ENCODE measurements at places on chromosomes 7 and 10.

- ATAC-seq, result no peak
These were observed 497.6 kb upstream of the MKI67 start for GRCh38 chr10:128623776-128624175.

- ATAC-seq, result peak; percentile 31
These were observed 1.1 kb downstream of the JMJD1C start for GRCh38 chr10:63464402-63465292.

DNA sequence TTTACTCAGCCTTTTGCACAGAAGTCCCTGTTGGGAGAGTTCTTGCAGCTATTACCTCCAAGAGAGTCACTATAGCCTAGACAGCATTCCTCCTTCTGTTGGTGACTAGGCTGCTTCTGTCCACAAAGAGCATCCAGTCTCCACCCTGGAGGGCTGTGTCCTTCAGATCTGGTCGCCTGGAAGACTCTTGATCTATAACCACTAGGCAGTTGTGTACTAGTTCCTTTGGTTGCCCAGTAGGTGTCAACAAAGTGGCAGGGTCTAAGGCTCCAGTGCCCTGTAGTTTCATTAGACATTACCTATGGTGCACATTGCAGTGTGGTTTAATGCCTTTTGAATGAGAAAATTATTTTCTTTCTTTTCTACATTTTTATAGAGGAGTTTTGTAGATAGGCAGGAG lies 11.3 kb upstream of the AKR1C2 start:
- ATAC-seq, result peak; percentile 34

DNA sequence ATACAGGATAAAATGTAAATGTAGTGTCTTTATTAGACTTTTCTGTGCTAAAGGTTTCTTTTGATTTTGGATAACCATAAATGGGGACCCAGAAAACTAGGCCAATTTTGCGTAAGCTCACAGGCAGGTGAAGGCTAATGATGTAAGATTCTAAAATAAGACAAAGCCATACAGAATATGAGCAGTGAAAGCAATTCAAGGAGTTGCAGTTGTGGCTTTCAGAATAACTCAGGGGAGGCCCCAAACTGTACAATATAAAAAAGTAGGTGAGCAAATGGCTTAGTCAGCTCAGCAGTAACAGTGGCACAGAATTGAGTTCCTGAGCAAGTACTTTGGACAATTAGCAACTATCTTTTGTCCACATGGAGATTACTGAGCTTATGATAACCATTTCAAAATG lies 81.7 kb upstream of the NRP1 start:
- no peak for ATAC-seq

- no peak for ATAC-seq
These were observed 467.2 kb downstream of the TCERG1L start for GRCh38 chr10:130844310-130844709.

GRCh38 chr7:126720232-126720631 lies 532.5 kb downstream of the GRM8 start:
- no peak for ATAC-seq

- peak; percentile 19 for ATAC-seq
These were observed 10.5 kb downstream of the LSM5 start for GRCh38 chr7:32479574-32480200.

DNA sequence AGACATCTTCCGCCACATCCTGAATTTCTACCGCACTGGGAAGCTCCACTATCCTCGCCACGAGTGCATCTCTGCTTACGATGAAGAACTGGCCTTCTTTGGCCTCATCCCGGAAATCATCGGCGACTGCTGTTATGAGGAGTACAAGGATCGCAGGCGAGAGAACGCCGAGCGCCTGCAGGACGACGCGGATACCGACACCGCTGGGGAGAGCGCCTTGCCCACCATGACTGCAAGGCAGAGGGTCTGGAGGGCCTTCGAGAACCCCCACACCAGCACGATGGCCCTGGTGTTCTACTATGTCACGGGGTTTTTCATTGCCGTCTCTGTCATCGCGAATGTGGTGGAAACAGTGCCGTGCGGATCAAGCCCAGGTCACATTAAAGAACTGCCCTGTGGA lies 1.9 kb downstream of the KCND2 start:
- ATAC-seq, result no peak

- ATAC-seq, result peak; percentile 79
These were observed 188.6 kb downstream of the ETV1 start for GRCh38 chr7:13800694-13801448.

DNA sequence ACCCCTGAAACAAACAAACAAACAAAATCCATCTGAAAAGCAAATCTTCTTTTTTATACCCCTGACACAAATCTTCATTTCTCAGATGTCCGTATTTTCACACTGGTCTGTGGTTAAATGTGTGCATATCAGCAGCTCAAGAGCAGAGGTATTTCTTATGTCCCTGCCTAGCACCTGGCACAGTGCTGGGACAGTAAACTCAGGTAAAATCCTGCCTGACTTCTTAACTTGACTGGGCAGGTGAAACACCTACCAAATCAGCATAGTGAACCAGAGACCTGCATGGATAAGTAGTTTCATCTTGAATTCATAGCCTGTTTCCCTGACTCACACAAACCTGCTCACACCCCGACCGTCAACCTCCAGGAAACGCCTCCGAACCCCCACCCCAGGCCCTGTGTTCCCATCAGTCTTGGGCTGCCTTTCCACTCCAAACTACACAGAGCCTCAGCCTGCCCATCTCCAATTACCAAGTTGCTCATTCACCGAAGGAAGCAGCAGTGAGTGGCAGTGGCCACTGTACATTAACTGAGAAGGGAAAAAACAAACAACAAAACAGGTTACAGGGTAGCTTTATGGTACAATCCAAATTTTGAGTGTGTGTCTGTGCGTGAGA lies 109.9 kb downstream of the HECTD2 start:
- peak; percentile 87 for ATAC-seq

DNA sequence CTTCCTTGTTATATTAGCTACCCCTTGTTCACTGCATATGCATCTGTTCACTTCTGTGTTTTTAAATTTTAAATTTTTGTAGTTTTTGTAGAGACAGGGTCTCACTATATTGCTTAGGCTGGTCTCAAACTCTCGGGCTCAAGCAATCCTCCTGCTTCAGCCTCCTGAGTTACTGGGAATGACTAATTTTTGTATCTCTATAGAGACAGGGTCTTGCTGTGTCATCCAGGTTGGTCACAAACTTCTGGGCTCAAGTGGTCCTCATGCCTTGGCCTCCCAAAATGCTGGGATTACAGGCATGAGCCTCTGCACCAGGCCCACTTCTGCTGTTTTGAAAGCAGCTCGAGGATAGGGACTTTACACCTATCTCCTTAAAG lies 64.6 kb downstream of the PRTFDC1 start:
- ATAC-seq, result peak; percentile 11

DNA sequence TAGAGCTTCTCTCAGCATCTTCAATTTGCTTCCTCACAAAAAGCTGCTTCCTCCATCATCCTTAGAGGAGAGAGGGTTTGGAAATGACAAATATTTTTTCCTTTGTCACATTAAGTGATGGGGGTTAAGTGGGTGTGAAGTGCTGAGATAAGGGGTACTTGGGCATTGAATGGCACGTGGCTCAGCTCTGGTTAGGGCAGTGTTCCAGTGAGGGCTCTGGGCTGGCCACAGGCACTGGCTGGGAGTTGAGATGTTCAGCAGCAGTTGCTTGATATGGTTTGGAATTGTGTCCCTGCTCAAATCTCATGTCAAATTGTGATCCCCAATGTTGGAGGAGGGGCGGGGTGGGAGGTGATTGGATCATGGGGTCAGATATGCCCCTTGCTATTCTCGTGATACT lies 33.7 kb upstream of the CHCHD3 start:
- no peak for ATAC-seq

DNA sequence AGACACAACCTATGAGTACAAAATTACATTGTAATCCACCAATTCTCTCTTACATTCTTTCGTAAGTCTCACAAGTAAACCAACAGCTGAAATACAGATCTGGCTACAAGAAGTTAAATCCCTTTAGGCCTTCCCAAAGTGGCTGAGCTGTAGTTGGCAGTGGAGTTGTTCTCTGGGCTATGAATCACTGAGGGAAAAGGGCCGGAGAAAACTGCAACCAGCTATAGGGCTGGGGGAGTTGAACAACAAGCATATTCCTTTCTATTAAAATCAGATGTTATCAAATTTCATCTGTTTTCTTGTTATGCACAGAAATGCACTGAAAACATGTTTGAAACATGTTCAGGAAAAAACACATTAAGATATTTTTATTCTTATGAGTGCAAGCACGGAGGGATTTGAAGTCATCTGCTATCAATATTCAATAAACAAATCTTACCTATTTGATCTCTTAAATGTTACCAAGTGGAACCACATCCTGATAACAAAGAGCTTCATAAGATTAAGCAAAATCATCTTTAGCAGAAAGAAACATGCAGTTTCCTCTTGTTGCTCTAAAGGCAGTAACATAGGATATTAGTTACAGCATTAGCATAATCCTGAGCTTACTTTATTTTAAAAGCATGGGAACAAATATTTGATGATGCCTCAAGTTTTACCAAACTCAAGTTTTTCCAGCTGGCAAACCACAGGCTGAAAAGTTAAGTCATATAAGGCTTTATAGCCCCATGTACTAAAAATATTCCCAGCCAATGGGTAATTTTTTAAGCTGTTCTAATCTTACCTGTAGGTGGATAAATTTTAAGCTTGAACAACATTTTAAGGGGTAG lies 212.7 kb downstream of the TAX1BP1 start:
- no peak for ATAC-seq

DNA sequence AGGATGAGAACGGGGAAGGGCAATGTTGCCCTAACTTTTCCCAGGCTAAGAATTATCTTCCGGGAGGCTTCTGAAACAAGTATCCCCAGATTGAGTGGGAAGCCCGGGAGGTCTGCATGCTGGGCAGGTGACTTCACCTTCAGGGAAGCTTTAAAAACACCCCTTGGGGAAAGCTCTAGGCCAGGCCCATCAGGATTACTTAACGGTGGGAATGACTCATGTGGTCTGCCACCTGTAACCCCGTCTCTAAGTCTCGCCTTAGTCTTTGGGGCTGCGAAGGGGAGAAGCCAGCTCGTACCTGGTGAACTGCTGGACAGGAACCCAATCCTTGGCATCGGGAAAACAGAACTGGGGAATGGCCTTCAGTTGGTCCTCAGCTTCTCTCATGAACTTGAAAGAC lies 80.1 kb upstream of the MKRN1 start:
- no peak for ATAC-seq

GRCh38 chr10:26983156-26983555 lies 117.1 kb downstream of the ANKRD26 start:
- no peak for ATAC-seq

DNA sequence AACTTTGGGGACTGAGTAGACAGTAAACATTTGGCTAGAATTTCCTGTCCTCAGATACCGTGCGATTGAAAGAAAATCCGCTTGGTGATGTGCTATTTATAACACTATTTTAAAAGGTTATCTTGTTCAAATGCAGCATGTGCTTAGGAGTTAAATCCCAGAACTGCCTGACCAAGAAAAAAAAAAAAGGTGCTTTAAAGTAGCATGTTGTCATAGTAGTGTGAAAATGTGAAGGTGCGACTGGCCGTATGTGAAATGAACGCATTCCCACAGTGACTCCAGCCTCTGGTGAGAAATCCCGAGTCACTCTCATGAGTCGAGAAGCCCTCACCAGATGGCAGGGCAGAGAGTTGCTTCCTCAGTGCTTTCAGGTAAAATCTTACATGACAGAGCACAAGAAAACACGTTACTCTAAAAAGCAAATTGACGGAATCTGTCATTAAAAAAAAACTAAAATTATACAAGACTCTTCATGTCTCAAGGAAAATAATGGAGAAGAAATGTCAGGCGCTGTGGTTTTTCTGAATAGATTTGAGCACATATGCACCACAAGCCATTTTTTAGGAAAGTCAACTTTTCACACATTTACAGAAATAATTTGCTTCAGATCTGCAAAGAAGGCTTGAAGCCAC lies 18.4 kb upstream of the KLF6 start:
- no peak for ATAC-seq

DNA sequence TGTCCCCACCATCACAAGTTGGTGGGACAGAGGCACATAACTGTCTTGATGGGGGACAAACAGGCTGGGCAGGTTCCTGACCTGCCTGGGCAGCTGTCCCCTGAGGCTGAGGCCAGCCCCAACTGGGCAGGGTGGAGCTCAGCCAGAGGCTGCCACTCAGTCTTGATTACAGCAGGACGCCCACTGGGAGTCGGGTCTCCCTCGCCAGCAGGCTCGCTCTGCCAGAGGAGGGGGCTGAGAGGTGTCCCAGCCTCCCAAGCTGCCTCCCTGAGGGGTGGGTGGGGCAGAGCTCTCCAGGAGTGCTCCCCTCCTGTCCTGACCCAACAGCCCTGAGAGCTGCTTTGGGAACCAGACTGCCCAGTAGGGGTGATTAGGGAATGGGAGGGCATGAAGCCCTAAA lies 1.8 kb upstream of the CAMK2G start:
- peak; percentile 4 for ATAC-seq

DNA sequence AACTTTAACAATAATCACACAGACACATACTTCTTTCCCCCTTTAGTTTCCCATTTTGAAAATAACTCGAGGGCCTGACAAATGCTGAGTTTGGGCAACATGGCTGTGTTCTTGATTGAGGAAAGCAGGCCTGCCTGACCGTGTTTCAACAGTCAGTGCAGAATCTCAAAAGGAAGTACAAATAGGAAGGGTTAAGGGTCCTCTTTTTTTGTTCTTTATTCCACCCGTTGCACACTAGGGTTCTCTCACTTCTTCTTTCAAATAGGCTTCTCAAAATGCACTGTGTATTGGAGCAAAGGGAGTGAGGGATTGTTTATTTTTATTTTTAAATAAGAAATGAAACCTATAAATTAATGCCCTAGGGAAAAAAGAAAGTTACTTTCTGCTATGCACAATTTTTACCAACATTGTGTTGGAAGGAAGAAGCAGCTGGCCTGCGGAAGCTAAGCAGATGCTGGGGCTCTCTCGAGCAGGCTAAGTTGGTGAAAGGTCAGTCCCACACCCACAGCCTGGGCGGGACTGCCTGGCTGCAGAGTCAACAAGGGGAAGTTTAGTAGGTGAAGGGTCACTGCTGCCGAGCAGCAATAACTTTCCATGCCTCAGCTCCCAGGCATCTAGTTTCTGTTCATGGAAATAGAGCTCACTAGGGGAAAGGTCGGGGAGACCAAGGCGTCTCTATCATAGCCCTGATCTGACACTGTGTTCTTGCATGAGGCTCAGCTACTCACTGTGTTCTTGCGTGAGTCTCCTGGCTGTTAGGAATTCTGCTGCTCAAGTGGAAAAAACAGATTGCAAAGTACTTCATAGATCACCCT lies 12.2 kb upstream of the PDK4 start:
- ATAC-seq, result peak; percentile 99

DNA sequence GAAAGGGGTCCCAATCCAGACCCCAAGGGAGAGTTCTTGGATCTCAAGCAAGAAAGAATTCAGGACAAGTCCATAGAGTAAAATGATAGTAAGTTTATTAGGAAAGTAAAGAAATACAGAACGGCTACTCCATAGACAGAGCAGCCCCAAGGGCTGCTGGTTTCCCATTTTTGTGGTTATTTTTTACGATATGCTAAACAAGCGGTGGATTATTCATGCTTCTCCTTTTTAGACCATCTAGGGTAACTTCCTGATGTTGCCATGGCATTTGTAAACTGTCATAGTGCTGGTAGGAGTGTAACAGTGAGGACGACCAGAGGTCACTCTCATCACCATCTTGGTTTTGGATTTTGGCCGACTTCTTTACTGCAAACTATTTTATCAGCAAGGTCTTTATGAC lies 1033.4 kb downstream of the SORCS3 start:
- ATAC-seq, result no peak
